ENCODE measurements at places on chromosomes 6 and 20.

GRCh38 chr6:135871296-135871695 lies 19.8 kb downstream of the PDE7B start:
- no peak for DNase-seq

GRCh38 chr6:68114463-68115047 lies 520.5 kb upstream of the ADGRB3 start:
- no peak for DNase-seq

- DNase-seq: peak; percentile 82
Observed at GRCh38 chr6:144075875-144076274, 19.5 kb downstream of the SF3B5 start.

GRCh38 chr6:131966443-131966842 lies 15.3 kb upstream of the CCN2 start:
- no peak for DNase-seq

GRCh38 chr6:109308018-109308492 lies 74.2 kb downstream of the CD164 start:
- peak; percentile 79 for DNase-seq

DNA sequence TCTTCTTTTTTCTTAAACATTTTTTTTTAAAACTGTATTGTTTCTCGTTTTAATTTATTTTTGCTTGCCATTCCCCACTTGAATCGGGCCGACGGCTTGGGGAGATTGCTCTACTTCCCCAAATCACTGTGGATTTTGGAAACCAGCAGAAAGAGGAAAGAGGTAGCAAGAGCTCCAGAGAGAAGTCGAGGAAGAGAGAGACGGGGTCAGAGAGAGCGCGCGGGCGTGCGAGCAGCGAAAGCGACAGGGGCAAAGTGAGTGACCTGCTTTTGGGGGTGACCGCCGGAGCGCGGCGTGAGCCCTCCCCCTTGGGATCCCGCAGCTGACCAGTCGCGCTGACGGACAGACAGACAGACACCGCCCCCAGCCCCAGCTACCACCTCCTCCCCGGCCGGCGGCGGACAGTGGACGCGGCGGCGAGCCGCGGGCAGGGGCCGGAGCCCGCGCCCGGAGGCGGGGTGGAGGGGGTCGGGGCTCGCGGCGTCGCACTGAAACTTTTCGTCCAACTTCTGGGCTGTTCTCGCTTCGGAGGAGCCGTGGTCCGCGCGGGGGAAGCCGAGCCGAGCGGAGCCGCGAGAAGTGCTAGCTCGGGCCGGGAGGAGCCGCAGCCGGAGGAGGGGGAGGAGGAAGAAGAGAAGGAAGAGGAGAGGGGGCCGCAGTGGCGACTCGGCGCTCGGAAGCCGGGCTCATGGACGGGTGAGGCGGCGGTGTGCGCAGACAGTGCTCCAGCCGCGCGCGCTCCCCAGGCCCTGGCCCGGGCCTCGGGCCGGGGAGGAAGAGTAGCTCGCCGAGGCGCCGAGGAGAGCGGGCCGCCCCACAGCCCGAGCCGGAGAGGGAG lies 580 bp downstream of the VEGFA start:
- DNase-seq: peak; percentile 68

DNA sequence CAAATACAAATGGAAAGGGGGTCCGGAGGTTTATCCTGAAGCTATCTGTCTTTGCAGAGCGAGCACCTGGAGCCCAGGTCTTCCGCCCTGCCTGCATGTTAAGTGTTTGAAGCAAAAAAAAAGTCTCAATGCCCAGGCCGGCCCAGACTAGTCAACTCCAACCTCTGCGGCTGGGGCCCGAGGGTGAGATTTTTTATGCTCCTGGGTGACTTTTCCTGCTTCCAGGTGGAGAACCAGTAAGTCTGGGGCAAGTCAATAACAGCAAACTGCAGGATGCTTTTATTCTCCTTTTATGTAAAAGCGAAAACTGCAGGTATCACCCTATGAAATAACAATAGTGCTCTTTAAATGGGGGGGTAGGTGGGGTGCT lies 2.0 kb upstream of the ZBP1 start:
- DNase-seq: no peak

GRCh38 chr6:112526594-112526993 lies 179.5 kb downstream of the RFPL4B start:
- no peak for DNase-seq

GRCh38 chr20:23623666-23624323 lies 14.0 kb downstream of the CST3 start:
- no peak for DNase-seq

DNA sequence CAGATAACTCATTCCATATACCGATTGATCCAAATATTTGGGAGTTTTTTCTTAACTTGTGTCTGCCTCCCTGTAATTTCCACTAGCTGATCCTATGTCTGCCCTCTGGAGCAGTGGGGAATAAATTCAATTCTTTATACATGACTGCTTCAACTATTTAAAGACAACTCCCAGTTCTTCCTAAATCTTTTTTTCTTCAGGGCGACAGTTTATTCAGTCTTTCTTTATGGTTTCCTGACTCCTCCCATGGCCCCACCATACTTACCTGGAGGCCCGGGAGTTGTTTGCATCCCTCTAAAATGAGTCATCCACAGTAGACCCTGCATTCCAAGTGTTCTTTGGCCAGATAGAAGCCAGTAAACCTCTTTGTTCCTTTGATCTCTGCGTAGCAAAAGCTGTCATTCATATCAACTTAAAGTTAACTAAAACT lies 73.6 kb downstream of the LCA5 start:
- DNase-seq: no peak

- no peak for DNase-seq
Observed at GRCh38 chr20:31836853-31837608, 8.4 kb downstream of the FOXS1 start.

DNA sequence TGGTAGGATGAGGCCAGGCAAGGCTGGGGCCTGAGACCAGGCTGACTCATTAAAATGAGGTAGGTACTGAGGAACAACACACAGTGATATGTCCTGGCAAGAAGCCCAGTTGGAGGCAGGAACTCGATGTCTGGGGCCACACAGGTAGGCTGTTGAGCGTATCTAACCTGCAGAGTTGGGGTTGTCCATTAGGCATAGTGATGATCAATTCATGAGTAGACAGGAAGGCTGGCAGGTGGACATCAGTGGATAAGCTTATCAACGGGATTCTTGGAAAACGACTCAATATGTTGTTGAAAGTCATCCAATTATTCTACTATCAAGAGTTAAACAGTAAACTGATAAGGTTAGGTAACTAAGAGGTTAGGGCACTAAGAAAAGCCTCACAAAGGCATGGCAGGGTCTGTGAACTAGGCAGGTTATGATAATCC lies 193.2 kb upstream of the COL21A1 start:
- DNase-seq: no peak

Data from hematopoietic multipotent progenitor cell treated with erythropoietin and hydrocortisone succinate and interleukin-3 and kit ligand, for 6 days (in vitro differentiated cells).